ENCODE measurements at places on chromosomes 13 and 19. TPM values are rescaled to one million over a fixed set of nuclear protein-coding genes. Genes with fewer than 3 reads are reported as not detected.

GRCh38 chr13:98460516-98460915 is 116.4 kb downstream of the STK24 start:
- DNase-seq, result no peak

DNA sequence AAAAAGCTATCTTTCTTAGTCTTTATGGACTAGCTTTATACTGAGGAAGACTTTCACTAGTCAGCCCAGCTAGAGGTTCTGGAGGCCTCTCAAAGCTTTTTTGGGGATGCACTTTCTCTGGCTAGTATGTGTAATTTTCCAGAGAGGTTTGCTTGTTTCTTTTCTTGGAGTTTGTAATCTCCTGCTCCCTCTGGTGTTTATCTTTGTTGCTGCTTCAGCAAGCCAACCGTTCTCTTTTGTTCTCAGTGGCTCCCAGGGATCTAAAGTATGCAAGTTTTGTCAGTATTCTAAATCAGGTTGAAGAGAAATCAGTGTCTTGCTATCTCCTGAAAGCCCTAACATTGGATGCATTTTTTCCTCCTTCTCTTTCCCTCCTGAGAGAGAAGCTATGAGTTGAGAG is 121.1 kb upstream of the MYO16 start:
- peak; percentile 3 for DNase-seq

DNA sequence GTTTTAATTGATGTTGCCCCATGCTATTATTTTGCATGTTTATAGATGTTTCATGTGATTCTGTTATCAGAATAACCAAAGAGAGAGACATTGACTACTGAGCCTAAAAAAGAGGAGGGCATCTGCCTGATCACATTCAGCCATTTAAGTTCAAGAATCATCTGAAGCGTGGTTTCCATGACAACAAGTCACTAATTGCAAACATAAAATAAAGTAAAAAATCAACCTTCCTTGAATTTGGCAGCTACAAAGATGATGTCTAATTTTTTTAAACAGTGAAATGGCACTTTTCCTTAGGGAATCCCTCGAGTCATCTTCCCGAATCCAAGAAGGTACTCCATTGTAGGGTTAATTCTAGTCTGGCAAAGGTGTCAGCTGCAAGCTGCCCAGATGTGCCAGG is 884.2 kb downstream of the DIAPH3 start:
- no peak for DNase-seq

DNA sequence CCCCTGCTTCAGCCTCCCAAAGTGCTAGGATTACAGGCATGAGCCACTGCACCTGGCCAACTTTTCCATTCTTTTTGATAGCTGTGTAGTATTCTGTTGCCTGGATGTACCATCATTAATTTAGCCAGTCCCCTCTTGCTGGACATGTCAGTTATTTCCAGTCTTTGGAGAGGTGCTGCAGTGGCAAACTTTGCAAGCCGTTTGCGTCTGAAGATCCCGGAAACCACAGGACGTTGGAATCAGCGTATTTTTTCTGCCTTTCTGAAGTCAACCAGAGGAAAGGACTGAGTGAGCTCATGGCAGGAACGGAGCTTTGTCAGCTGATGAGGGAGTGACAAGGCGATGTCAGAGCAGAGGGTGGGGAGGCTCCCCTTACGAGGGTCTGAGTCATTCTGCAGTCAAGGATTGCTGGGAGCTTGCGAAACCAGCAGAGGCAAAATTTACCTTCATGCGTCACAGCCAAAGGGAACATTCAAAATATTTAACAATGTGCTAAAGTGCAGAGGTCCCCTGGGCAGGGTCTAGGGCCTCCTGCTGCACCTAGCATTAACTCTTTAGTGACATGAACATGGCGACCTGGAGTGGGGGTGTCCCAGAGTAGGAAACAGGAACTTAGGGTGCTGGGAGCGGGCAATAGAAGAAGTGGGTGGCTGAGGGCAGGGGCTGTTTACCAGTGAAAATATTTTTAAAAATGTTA is 5.6 kb downstream of the C5AR1 start:
- peak; percentile 96 for DNase-seq

DNA sequence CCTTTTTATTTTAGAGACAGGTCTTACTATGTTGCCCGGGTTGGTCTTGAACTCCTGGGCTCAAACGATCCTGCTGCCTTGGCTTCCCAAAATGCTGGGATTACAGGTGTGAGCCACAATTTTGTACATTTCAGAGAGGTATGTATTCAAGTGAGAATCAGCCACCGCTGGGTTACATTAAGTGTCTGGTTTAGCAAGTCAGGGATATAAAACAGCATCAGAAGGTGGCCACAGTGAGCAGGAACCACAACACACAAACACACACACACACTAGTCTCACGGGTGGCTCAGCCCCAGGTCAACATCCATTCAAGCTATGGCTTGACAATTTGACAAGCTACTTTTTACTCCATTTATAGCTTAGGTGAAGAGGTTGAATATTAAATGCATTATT is 20.2 kb downstream of the KLK5 start:
- DNase-seq, result no peak

DNA sequence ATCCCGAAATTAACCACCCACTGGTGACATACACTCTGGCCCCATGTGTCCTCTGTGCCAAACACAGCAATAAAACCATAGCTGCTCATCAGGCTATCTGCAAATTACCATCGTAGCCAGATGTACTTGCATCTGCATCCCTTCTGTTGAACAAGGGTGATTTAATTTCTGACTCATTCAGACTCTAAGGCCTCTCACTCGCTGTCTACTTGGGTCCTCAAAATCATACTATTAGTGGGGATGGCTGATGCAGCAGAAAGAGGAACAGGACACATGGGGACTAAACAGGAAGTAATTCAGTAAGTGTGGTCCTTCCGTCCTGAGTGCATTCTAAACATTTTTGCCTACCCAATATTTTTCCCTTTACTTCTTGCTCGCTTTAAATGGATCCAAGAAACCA is 2275.0 kb upstream of the PCDH20 start:
- DNase-seq, result no peak

DNA sequence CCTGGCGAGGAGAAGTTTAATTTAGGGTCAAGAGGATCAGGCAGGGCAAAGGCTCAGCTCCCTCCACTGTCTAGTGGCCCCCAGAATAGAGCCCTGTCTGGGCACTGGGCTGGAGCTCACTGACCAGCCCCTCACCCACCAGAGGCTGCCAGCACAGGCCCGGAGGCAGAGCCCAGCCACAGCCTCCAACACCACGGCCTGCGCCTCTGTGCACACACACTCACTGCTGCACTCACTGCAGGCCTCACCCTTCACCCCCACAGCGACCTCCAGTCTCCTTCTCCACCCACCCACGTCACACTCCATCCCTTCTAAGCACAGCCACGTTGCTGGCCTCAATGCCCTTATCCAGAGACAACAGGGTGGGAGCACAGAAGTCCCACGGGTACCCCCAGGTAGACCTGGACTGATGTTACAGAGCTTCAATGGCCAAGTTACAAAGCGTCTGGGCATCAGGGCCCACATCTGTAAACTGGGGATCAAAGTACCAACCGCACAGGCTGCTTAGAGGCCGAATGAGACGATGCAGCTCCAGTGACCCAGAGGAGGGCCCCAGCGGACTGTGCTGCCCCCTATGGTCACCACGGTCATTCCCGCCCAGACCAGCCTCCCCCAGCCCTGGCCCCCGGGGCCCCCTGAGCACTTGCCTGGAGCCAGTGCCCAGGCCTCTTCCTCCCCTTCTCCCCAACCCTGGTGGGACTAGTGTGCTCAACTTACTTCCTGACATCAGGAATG is 4.5 kb upstream of the PRKD2 start:
- no peak for DNase-seq

DNA sequence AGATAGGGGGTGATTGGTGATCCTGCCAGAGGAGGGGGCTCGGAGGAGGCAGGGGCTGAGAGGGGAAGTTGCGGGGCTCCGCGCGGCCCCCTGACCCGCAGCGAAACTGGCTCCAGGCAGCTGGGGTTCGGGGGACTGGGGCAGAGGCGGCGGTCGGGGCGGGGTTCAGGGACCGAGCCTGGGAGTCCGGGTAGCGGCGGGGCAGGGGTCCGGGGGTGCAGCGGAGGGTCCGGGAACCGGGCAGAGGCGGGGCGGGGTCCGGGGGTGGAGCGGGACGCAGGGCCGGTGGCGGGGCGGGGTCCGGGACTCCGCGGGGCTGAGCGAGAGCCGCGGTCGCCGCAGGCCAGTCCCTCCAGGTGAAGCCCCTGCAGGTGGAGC is 1.2 kb downstream of the MADCAM1 start:
- no peak for DNase-seq

GRCh38 chr19:6372594-6373095 is at the start of gene ALKBH7:
Gene ALKBH7, plus strand, starts transcription at chr19:6372794. Its CDS starts 27 bp downstream, at chr19:6372821.
- DNase-seq, result peak; percentile 100

- DNase-seq, result peak; percentile 57
These were observed 5.1 kb downstream of the CD37 start for GRCh38 chr19:49340069-49340864.

DNA sequence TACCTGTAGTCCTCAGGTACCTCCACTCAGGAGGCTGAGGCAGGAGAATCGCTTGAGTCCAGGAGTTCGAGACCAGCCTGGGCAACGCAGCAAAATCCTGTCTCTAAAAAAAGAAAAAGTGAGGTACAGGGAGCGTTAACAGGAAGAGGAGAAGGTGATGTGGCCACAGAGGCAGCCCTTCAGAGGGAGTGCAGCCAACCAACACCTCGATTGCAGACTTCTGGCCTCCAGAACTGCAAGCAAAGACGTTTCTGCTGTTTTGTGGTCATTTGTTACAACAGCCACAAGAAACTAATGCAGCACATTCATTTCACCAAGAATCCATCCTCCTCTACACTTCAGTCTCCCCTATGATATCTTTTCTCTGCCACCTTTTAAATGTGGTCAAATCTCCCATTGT is 145.2 kb downstream of the USP12 start:
- DNase-seq, result no peak

DNA sequence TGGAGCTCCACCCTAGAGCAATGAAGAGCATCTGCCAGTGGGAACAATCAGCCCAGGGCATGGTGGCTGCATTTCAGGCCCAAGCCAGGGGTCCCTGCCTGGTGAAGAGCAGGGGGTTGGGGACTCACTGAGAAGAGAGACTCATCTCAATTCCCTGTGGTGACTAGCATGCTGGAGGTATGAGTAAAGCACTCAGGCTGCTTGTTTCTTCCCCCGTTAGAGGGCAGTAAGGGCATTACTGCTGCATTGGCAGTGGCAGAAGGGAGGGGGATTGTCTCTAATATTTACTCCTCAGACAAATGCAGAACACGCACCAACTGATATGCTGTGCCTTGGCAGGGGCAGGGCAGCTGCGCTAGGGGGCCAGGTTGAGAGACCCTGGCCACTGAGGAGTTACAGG is 329.1 kb downstream of the SLITRK5 start:
- no peak for DNase-seq

GRCh38 chr13:23509781-23510543 is 60.2 kb upstream of the TNFRSF19 start:
- DNase-seq, result peak; percentile 88

DNA sequence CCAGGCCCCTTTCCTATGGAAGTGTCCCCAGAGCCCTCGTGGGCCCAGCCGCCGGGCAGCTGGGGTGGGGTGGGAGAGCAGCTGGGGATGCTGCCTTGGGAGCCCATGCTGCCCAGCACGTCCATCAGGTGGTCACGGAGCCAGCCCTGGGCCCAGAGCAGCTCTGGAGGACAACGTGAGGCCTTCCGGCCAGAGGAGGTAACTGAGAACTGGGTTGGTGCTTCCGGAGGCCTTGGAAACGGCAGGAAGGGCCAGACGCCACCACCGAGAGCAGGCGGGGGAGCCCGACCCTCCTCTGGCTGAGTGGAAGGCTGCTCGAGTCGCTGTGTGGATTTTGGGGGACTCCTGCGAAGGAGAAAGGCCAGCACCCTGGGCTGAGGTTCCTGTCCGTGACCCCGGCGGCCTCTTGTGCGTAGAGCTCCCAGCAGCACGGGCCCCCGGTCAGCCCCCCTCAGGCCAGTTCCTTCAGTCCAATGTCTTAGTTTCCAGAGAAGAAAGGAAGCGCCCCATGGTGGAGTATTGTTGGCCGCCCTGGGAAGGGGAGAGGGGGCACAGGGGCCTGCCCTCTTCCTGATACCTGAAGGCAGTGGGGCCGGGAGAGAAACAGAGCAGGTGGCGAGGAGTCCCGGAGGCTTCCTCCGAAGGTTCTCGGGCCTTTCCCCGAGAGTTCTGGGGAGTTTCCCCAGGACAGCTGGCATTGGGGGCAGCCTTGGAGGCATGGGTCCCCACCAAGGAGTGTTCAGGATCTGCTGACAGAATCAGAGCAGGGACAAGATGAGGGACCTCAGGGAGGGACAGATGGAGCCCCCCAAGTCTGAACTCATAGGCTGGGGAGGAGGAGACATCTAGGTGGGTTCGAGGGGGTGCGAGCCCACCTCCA is 68.8 kb downstream of the MLLT1 start:
- no peak for DNase-seq

DNA sequence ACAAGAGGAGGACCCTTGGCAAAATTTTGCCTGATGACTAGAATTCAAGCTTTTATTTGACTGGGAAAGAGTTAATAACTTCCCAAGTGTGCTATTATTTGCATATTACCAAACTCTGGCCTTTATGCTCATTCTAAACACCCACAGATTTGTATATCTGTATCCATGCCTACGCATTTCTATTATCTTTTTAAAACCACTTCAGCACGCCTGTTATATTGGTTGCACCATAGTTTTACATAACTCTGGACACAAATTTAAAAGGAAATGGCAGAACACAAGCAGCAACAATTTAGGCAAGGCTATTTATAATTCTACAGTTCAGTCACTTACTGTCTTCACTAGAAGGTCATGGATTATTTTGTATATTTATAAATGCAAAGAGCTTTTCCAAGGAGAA is 3.7 kb upstream of the RASL11A start:
- DNase-seq, result peak; percentile 57

DNA sequence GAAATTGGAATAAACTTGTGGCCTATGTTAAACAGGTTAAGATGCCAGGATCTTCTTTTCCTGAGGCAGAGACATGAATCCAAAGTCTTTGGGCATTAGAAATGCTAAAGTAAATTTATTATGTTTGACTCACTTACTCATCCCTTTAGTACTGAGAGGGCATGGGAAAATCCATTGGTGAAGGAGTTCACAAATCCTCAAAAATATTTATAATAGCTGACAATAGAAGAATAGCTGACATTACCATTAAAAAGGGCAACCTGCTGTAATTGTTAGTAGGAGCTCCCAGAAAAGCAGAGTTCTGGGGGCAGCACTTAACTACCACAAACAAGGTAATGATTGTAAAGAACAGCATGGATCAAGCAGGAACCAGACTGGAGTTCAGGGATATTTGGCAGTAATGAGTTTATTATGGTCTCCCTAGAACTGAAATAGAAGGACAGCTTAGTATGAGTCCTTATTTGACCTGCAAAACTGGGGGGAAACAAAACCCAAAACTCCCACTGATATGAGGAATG is 285.8 kb upstream of the KLHL1 start:
- DNase-seq, result no peak

- DNase-seq, result no peak
These were observed 824 bp upstream of the ZNF331 start for GRCh38 chr19:53537121-53537520.

- no peak for DNase-seq
These were observed 53.4 kb downstream of the ABCC4 start for GRCh38 chr13:95247852-95248251.

MAU2 gene
- 32.4 TPM for total RNA-seq

OCEL1 gene
- 6.1 TPM for total RNA-seq

SCAMP4 gene
- 49.2 TPM for total RNA-seq

PSG7 gene
- total RNA-seq, result not detected

PROSER3 gene
- 9.5 TPM for total RNA-seq

CEACAM19 gene
- 2.6 TPM for total RNA-seq

MBD3L2 gene
- total RNA-seq, result not detected

CEACAM3 gene
- total RNA-seq, result not detected

SAMD1 gene
- total RNA-seq, result 23.3 TPM

ETV2 gene
- under 0.01 TPM for total RNA-seq

BRSK1 gene
- total RNA-seq, result 5.6 TPM

TNFAIP8L1 gene
- total RNA-seq, result 4.2 TPM

All from fibroblast of villous mesenchyme (primary cell).